ENCODE measurements at places on chromosomes 12 and 14. TPM values are rescaled to one million over a fixed set of nuclear protein-coding genes. Genes with fewer than 3 reads are reported as not detected.

- H3K4me3 ChIP-seq: no peak overlapping the region
- H3K27ac ChIP-seq: no peak overlapping the region
- no peaks in the 10 kb centered on the region for H3K27me3 ChIP-seq
- H3K4me1 ChIP-seq: peaks cover 19% of the 10 kb centered on the region
Measured at GRCh38 chr12:108140501-108140900, 11.4 kb downstream of the WSCD2 start.

DNA sequence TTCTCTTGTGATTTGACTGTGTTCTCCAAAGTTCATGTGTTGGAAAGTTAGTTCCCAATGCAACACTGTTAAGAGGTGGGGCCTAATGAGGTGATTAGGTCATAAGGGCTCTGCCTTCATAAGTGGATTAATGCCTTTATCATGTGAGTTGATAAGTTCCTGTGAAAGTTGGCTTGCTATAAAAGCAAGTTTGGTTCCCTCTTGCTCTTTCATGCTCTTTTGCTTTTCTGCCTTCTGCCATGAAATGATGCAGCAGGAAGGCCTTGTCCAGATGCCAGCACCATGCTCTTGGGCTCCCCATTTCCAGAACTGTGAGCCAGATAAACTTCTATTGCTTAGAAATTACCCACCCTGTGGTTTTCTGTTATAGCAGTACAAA lies 41.9 kb downstream of the SLC16A7 start:
- peaks cover 5% of the 10 kb centered on the region for H3K4me1 ChIP-seq
- DNase-seq: no peak
- H3K27me3 ChIP-seq: no peaks in the 10 kb centered on the region

DNA sequence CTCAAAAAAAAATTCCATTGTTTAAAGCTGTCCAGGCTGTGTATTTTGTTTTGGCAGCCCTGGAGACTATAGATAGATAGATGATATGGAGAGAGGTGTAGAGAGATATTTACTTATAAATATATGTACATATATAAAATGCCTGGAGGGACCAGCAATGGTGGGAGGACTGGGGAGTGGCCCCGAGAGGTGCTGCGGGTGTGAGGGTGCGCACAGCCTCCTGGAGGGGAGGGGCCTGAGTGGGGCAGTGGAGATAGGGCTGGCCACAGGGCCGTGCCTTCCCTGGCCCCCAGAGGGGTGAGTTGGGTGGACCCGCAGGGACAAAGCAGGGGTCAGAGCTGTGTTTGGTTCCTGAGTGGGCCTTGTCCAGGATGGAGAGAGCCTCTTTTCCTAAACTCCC lies 6.5 kb downstream of the ADSS1 start:
- H3K4me1 ChIP-seq: no peaks in the 10 kb centered on the region
- H3K36me3 ChIP-seq: no peaks in the 10 kb centered on the region
- DNase-seq: no peak

DNA sequence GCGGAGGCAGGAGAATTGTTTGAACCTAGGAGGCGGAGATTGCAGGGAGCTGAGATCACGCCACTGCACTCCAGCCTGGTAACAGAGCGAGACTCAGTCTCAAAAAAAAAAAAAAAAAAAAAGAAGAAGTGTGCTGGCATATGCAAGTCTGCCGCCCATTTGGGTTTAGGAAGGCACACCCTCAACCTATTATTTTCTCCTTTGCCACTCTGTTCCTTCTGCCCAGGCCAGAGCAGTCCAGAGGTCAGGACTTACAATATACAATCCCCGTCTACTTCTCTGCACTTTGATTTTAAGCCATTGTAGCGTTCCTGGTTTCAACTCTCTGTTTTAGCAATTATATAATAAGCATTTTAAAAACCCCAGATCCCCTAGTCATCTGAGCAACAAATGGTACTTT lies 39.8 kb downstream of the CATSPERB start:
- H3K36me3 ChIP-seq: no peaks in the 10 kb centered on the region
- H3K4me3 ChIP-seq: no peak overlapping the region
- peaks cover 3% of the 10 kb centered on the region for H3K4me1 ChIP-seq
- no peak overlapping the region for H3K27ac ChIP-seq
- no peaks in the 10 kb centered on the region for H3K27me3 ChIP-seq

- no peak overlapping the region for H3K27ac ChIP-seq
- DNase-seq: peak; percentile 74
- no peaks in the 10 kb centered on the region for H3K27me3 ChIP-seq
Measured at GRCh38 chr14:60266021-60266937, 17.3 kb downstream of the PPM1A start.

GRCh38 chr14:73873660-73874059 lies 13.0 kb upstream of the ZNF410 start:
- no peak overlapping the region for H3K27ac ChIP-seq
- no peaks in the 10 kb centered on the region for H3K4me1 ChIP-seq
- no peaks in the 10 kb centered on the region for H3K36me3 ChIP-seq

DNA sequence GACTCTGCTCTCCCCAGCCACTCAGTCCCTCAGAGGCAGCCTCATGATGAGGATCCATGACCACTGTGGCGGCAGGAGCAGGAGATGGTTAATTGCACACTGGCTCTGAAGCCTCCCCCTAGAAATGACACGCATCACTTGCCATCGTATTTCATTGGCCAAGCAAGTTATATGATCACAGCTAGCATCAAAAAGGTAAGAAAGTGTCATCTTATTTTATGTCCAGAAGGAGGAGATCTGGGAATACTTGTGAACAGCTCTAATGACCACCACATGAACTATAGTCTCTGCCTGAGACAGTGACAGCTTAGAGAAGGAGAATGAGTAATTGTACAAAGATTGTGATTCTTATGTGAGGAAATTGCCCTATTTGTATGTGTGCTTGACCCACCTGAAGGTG lies 363.4 kb downstream of the NUAK1 start:
- no peaks in the 10 kb centered on the region for H3K27me3 ChIP-seq
- DNase-seq: no peak
- no peaks in the 10 kb centered on the region for H3K36me3 ChIP-seq
- no peak overlapping the region for H3K27ac ChIP-seq

DNA sequence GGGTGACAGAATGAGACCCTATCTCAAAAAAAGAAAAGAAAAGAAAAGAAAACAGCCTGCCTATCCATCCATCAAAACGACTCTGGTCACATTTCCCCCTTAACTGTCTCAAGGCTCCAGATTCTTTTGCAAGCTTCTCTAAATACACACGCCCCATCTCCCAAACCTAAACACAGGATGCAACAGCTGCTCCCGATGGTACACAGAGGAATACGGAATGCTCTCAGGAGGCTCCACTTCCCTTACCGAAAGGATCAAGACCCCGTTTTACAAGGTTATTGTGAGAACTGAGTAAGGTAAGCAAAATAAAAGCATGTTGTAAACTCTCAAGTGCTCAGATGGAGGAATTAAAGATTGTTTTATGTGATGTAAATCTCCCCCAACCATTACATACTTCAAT lies 62.3 kb downstream of the NT5DC3 start:
- no peak overlapping the region for H3K4me3 ChIP-seq
- H3K36me3 ChIP-seq: no peaks in the 10 kb centered on the region
- no peak for DNase-seq
- H3K4me1 ChIP-seq: 0 out of 2 replicates have a peak, but pooled peaks cover 3% of the 10 kb centered on the region

GRCh38 chr14:96270565-96271420 lies 14.8 kb downstream of the BDKRB1 start:
- H3K36me3 ChIP-seq: no peaks in the 10 kb centered on the region
- H3K27ac ChIP-seq: no peak overlapping the region
- no peaks in the 10 kb centered on the region for H3K27me3 ChIP-seq
- H3K4me3 ChIP-seq: no peak overlapping the region

DNA sequence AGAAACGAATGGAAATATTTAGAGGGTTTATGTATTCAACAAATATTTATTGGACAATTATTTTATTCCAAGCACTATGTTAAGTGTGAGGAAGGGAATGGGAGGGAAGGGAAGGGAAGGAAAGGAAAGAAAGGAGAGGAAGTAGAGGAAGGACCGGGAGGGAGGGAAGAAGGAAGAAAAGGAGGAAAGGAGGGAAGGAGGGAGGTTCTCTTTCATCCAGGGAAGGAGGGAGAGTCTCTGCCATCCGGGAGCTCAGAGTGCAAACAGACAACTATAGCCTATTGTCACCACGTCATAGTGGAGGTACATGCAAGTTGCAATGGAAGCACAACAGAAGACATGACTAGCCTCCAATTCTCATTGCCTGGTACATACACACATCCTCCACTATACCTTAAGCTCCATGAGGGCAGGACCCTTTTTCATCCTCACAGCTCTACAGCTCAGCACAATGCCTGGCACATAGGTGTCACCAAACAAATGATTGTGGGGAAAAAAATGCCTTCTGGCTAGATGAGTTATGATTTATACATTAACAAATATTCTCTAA lies 48.1 kb downstream of the DAD1 start:
- no peak overlapping the region for H3K4me3 ChIP-seq
- peaks cover 9% of the 10 kb centered on the region for H3K4me1 ChIP-seq
- no peak overlapping the region for H3K27ac ChIP-seq

DNA sequence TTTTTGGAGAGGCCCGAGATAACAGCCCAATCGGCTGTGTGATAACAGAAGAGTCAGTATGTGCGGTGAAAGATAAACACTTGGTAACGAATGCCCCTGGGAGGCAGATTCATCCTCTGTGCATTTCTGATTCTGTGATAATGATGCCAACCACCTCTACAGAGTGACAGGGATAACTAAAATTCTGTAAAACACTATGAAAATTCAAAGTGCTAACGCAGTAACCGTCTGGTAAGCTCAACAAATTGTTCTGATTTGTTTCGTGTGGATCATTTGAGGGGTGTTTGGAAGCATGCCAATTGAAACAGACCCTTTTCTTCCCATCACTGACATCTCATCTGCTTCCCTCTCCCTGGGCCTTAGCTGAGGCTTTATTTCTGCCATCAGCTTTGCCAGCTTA lies 76.3 kb downstream of the ESR2 start:
- no peaks in the 10 kb centered on the region for H3K27me3 ChIP-seq
- no peak for DNase-seq
- H3K4me3 ChIP-seq: no peak overlapping the region
- H3K4me1 ChIP-seq: no peaks in the 10 kb centered on the region
- H3K36me3 ChIP-seq: peaks cover 23% of the 10 kb centered on the region

GRCh38 chr12:108190529-108190928 lies 61.4 kb downstream of the WSCD2 start:
- no peak overlapping the region for H3K27ac ChIP-seq
- H3K27me3 ChIP-seq: no peaks in the 10 kb centered on the region
- no peaks in the 10 kb centered on the region for H3K4me1 ChIP-seq
- no peak overlapping the region for H3K4me3 ChIP-seq

GRCh38 chr14:22898302-22899090 lies 15.5 kb downstream of the REM2 start:
- peaks cover 41% of the 10 kb centered on the region for H3K27me3 ChIP-seq
- peaks cover 8% of the 10 kb centered on the region for H3K36me3 ChIP-seq
- H3K4me1 ChIP-seq: peaks cover 14% of the 10 kb centered on the region
- H3K4me3 ChIP-seq: no peak overlapping the region
- no peak for DNase-seq

DNA sequence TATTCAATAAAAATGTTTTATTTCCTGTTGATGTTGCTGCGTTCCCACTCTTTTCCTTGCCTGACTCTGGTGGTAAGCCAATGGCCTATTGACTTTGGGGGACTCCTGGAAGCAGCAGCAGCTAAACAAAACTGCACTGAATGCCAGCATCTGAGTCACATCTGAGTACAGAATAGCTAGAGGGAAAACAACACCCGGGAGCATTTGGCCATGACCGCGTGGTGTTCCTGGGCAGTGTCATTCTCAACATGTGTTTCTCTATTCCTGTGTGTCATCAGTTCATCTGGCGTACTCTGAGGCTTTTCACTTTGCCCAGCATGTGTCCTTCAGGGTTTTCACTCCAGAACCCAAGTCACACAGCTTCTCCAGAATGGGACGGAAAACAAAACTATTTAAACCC lies 238.8 kb downstream of the PAWR start:
- H3K27me3 ChIP-seq: no peaks in the 10 kb centered on the region
- H3K4me1 ChIP-seq: peaks cover 28% of the 10 kb centered on the region
- H3K36me3 ChIP-seq: no peaks in the 10 kb centered on the region
- no peak overlapping the region for H3K27ac ChIP-seq

NELL2 gene
- 99.5 TPM for total RNA-seq

POTEM gene
- total RNA-seq: not detected

GDF3 gene
- total RNA-seq: 19.3 TPM

VDR gene
- total RNA-seq: 1.1 TPM

IFI27 gene
- total RNA-seq: 0.23 TPM

TRHDE gene
- total RNA-seq: 7.7 TPM

COCH gene
- total RNA-seq: 20.6 TPM
